ENCODE measurements at places on chromosomes 13 and 19.

DNA sequence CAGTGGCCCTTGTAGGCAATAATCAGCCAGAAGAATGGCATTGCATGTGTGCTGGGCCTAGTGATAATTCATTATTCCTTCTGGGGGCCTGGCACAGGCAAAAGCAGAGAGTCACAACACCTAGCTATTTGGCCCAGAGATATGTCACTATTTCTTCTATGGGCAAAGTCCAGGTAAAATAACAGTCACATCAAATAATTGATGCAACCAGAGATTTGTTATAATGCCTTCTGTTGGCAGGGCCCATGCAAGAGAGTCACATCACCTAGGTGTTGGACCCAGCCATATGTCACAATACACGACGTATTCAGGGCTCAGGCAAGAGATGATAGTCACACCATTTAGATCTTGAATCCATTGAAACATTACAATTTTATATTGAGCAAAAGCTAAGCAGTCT, 66.1 kb downstream of the ZNF726 start:
- DNase-seq = no peak

DNA sequence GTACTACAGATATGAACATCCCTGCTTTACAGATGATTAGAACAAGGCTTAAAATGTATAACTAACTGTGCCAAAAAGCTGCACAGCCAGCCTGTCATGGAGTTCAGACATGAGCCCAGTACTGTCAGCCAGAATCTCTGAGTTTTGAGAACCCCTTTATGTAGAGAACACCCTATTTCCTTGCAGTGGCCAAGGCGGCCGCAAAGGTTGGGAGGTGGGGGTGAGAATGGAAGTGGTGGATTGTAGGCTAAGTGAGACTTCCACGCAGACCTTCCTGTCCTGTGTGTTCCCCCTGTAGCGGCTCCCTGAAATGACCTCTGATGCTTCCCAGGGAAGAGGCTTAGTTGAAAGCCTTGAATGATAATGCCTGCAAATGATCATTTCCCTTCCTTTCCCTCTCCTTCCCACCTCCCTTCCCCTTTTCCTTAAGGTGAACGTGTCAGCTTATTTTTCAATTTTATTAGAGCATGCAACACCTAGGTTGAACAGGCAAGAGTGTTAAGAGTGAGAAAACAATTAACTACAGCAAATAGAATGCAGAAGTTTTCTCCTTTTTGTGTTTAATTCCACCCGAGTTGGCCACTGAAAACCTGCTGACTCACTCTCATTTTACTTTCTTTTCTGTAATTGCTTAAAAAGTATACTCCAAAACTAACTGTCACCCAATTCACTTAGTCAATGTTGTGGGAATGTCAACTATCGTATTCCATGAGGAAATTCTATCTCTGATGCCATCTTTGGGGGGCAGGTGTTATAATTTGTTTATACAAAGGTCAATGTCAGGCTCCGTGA, 167.0 kb upstream of the EDNRB start:
- DNase-seq = no peak

GRCh38 chr19:11478167-11479089, 2.4 kb downstream of the ELAVL3 start:
- DNase-seq = no peak

- no peak for DNase-seq
Measured at GRCh38 chr13:80684217-80684991, 343.5 kb upstream of the SPRY2 start.

GRCh38 chr19:277581-278165, 13.5 kb downstream of the PLPP2 start:
- no peak for DNase-seq

DNA sequence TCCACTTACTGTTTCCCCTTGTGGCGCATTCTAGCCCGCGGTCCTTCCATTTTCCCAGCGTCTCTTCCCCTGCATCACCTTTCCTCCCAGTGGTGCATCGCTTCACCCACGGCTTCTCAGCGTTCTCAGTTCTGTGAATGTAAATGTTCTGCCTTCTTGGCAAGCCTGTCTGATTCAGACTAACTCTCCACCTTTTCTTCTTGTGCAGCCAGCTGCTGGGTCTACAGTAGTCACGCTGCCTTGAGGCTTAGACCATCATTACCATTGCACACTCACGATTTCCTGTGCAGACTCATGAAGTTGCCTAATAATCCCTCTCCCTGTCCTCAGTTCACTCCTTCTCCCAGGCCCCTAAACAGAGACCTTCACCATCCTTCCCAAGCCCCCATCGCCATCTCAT, 75.0 kb downstream of the DHRS12 start:
- DNase-seq = no peak

DNA sequence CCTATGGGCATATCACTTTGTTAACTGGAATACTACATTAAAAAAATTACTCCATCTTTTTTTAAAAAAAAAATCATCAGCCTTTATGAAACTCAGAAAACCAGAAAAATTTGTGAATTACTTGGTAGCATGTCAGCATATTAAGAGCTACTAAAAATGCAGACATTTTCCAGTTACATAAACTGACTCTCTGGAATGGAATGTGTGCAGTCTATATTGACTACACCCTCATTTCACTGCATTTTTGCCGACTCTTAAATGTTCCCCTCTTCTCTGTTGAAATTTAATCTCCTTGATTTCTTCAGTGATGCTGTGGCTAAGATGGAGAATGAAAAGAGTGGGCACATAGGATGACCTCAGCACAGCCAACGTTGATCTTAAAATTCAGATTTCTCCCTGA, 393.8 kb downstream of the ITGBL1 start:
- DNase-seq = no peak

- DNase-seq = no peak
Measured at GRCh38 chr13:110723598-110723997, 10.1 kb downstream of the ING1 start.

- DNase-seq = no peak
Measured at GRCh38 chr19:17338433-17339078, 1.2 kb downstream of the GTPBP3 start.

GRCh38 chr19:51372649-51373504, at the start of gene NKG7:
Gene NKG7, minus strand, starts transcription at chr19:51372654. Its CDS starts 119 bp downstream, at chr19:51372535.
- no peak for DNase-seq

DNA sequence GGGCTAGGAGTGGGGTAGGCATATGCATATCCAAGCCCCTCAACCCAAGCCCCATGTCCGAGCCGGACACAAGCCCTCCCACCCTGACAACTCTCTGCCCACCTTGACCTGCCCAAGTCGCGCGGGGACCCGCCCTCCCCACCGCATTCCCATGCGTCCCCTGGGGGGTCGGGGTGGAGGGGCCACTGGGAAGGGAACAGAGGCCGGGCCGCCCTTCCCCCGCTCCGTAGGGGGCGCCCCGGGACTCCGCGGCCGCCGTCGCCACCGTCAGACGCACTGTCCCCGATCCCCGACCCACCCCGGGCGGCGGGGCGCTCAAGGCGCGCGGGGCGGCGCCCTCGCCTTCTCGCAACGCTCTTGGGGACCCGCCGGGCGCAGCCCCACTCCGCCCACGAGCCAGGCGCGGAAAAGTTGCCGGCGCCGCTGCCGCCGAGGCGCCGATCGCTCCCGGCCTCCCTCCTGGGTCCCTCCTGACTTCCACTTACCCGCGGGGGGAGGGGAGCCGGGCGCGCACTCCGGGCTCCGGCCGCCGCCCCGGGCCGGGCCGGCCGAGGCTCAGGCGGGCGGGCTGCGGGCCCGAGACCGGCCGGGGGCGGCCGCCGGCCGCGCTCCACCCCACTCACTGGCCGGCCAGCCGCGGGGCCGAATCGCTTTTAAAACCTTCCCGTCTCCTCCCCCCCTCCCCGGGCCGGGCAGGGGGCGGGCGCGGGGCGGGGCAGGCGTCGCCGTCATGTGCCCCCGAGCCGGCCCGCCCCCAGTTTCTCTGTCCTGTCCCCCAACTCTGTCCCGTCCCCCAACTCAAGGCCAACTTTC, 34.4 kb upstream of the NANOS3 start:
- no peak for DNase-seq

DNA sequence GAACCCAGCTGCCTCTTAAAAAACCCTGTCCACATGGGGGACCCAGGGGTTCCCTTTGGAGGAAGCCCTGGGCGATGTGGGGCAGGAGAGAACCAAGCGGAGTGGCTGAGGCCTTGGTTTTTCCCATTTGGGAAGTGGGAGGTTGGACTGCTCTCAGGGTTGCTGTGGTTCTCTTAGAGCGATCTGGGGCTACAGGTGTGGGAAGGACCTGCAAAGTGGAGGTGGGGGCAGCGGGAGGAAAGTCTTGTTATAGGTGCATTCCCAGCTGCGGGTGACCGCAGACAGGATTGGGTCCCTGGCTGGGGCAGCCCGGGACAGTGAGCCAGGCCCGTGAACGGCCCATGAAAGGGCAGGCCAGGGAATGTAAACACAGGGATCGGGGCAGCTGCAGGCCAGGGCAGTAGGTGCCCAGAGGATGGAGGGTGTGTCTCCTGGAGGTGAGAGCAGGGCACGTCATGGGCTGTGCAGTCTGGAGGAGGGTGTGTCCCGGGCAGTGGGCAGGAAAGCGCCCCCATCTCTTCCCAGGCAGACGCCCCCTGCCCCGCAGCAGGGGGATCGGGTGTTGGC, 814 bp downstream of the SLC25A23 start:
- no peak for DNase-seq

- no peak for DNase-seq
Measured at GRCh38 chr19:50178320-50178719, 15.2 kb upstream of the IZUMO2 start.

GRCh38 chr13:99501848-99502301, 603 bp downstream of the TM9SF2 start:
- DNase-seq = no peak

- no peak for DNase-seq
Measured at GRCh38 chr19:48806518-48806817, 4.4 kb downstream of the BCAT2 start.

GRCh38 chr13:103556681-103557080, 490.5 kb upstream of the SLC10A2 start:
- DNase-seq = no peak

DNA sequence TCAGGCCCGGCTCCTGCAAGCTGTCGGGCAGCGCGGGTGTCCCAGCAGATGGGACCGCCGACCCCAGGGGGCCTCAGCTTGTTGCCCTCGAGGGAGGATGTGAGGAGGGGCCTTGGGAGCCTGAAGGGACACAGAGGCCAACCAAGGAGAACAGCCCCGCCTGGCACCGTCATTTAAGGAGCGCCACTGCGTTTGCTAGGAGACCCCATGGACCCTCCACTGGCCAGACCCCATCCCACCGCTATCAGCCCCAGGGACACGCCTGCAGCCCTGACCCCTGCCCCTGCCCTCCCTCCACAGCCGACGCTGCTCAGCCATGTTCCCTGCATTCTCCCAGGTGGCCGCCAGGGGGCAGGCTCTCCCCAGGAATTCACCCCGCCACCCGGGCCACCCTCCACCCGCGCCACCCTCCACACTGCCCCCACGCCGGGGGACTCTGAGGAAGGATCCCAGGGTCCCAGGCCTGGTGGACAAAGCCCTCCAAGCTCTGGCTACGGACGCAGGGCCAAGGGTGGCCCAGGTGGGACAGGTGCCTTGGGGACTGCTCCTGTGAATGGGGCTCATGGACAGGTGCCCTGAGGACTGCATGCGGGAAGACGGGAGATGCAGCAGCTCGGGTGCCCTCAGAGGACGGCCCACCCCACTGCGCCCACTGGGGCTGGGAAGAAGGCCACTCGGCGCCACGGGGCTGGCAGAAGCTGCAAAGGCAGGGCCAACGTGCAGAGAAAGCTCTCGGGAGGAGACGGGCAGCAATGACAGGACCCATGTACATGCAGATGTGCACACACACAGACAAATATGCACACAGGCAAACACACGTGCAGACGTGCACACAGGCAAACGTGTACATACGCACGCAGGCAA, 34.4 kb downstream of the PIP5K1C start:
- no peak for DNase-seq

DNA sequence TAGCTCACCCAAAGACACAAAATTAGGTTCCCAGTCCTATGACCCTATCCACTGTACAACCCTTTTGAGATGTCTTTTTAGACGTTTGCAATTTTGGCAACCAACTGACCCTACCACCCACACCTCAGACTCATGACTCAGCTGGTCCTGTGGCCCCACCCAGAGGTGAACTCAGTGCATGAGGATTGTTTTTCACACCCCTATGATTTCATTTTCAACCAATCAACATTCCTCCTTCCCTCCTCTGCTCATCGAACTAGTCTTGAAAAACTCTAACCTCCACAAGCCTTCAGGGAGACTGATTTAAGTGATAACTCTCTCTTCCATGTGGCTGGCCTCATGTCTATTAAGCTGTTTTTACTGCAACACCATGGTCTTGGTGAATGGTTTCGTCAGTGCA, 350.7 kb downstream of the UQCRFS1 start:
- no peak for DNase-seq

DNA sequence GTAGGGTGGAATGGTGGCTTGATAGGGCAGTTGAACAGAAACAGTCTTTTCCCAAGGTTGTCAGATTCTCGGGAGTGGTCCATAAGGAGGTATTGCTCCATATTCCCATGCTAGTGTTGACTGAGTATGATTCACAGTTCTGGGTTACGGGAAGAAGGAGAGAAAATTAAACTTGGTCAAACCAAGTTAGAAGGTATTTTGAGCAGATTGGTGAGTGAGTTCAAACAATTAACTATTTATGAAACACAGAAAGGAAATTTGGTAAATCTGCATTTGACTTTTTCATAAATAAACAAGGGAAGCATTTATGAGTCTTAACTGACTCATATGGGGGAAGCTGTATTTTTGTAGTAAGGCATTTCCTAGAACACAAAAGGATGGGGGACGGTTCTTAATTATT, 2419.4 kb downstream of the PCDH9 start:
- no peak for DNase-seq

GRCh38 chr13:79477968-79478367, 3.0 kb upstream of the NDFIP2 start:
- no peak for DNase-seq

- DNase-seq = no peak
Measured at GRCh38 chr19:38303517-38304351, at the start of gene C19orf33. Gene C19orf33, plus strand, starts transcription at chr19:38304251. Its CDS starts 11 bp downstream, at chr19:38304262.

DNA sequence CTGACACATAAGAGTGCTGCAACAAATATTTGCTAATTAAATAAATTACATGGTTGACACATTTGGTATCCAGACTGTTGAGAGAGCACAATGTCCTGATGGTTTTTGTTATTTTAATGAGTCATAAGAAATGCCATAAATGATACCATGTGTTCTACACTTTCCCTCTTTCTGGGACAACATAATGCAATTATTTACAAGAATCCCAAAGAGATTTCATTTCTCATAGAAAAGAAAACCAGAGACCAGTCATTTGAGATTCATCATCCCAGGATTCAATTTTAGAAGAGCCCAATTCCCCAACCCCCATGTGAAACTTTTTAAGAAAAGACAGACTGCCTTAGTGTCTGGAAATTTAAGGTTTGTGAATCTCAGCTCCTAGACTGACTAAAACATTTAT, 399.6 kb downstream of the DCT start:
- DNase-seq = no peak
